Stimulated activated CD4-positive, alpha-beta T cell treated with anti-CD3 and anti-CD28 coated beads, TNF-alpha, amount 100 ng/mL, for 1 hour (primary cell): ENCODE measurements at places on chromosomes 5 and 9.

DNA sequence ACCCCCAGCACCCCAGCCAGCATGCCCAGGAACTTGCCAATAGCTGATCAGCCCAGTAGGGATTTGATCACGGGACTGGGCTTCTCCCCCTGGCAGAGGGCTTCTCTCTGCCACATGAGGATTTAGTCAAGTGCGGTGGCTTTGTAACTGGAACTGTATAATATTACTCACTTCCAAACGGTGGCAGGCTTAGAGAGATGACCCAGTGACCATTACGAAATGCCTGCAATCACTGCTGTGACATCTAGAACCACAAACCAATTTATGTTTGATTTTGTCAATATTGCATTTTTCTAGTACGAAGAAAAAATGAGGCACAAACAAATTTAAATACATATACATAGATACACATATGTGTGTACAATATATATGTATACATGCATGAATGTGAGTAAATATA, 192.1 kb downstream of the ERCC6L2 start:
- no peak for DNase-seq

GRCh38 chr5:158354958-158355357, 496.0 kb upstream of the CLINT1 start:
- DNase-seq: no peak

- no peak for DNase-seq
Observed at GRCh38 chr9:94944626-94945025, 218.1 kb downstream of the AOPEP start.

- DNase-seq: no peak
Observed at GRCh38 chr5:119307170-119307569, 48.6 kb upstream of the TNFAIP8 start.

- no peak for DNase-seq
Observed at GRCh38 chr5:137024044-137024443, 475.1 kb downstream of the SPOCK1 start.
